Thyroid gland (tissue), 4 donors: ENCODE measurements at places on chromosomes 6 and 20.

GRCh38 chr6:167975458-167975857 is 22.0 kb upstream of the KIF25 start:
- no peaks in the 10 kb centered on the region for H3K27me3 ChIP-seq
- no peak for DNase-seq
- H3K27ac ChIP-seq: no peak overlapping the region
- H3K4me1 ChIP-seq: no peaks in the 10 kb centered on the region
- peaks cover 9% of the 10 kb centered on the region for H3K36me3 ChIP-seq

DNA sequence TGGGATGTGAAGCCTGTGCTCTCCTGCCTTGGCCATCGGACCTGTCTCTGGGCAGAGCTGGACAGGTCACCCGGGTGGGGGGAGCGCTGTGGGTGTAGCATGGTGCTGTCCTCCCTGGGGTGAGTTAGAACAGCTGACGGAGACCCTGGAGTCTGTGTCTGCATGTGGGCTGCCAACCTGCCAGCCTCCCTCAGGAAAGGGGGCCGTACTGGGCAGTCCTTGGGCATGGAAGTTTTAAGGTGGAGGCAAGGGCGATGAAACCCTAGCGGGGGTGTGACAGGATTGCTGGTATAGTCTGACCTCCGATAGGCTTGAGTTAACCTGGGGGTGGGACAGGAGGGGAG is 2.4 kb downstream of the SOX18 start:
- no peak overlapping the region for H3K4me3 ChIP-seq
- H3K36me3 ChIP-seq: peaks cover 4% of the 10 kb centered on the region
- DNase-seq: no peak
- H3K27me3 ChIP-seq: peaks cover 4% of the 10 kb centered on the region
- no peak overlapping the region for H3K27ac ChIP-seq

DNA sequence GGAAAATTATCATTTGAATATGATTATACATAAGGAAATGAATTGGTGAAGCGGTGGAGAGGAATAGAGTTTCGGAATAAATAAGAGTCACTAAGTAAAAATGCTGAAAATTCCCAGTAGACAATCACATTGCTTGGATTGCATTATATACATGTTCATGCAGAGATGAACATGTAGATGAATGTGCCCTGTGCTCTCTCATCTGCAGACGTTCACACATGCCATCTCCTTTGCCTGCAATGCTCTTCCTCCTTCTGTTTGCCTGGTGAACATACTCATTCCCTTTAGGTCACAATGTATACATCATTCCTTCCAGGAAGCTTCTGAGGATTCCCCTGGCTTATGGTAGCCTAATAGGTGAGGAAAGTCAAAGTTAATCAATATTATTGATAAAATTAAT is 17.9 kb downstream of the DCDC2 start:
- H3K27me3 ChIP-seq: no peaks in the 10 kb centered on the region
- no peak overlapping the region for H3K27ac ChIP-seq
- no peak for DNase-seq
- no peak overlapping the region for H3K4me3 ChIP-seq

- no peak overlapping the region for H3K4me3 ChIP-seq
- H3K27ac ChIP-seq: no peak overlapping the region
- DNase-seq: no peak
- peaks cover 4% of the 10 kb centered on the region for H3K4me1 ChIP-seq
These were observed 105.7 kb downstream of the SMLR1 start for GRCh38 chr6:130932921-130933320.

DNA sequence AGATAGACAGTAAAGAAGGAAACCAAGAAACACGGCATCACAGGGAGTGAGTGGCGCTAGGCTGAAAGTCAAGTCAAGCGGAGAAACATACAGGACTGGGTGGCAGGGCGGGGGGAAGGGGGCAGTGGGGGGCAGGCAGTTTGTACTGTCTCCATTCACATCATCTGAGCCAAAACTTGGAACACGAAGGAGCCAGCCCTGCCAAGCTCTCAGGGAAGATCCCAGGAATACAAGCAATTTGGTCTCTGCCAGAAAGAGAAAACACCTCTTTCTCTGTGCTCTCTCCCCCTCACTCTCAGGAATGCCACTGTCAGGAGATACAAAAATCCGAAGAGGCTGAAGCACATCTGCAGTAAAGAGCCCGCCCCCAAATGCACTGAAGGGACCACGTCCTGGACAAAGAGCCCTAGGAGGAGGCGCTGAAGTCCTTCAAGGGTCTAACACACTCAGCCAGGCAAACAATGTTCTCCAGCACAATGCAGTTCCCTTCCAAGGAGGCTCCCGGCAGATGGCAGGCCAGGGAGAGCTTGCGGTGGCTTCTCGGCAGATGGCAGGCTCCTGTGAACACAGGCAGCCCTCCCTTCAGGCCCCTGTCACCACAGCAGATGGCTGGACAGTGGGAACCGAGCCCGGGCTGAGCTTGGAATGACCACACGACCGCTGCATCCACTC is 90.0 kb downstream of the ATP9A start:
- H3K36me3 ChIP-seq: peaks cover 11% of the 10 kb centered on the region
- H3K27me3 ChIP-seq: no peaks in the 10 kb centered on the region

DNA sequence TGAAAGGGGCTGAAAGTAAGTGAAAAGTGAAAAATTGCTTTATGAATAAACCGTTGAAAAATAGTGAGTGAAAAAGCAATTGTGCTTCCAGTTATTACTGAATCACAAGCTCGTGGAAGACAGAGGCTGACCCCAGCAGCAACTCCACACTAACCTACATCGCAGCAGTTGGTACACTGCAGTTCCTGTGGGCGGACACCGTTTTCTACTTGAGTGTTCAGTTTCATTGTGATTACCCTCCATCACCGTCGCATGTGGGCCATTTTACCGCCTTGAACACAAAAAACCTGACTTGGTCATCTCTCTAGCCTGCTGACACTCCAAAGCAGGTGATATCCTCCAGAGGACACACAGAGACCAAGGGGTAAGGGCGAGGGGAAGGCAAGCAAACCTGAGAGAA is 28.4 kb downstream of the PRDM1 start:
- peaks cover 12% of the 10 kb centered on the region for H3K4me1 ChIP-seq
- no peaks in the 10 kb centered on the region for H3K27me3 ChIP-seq
- H3K36me3 ChIP-seq: no peaks in the 10 kb centered on the region
- no peak overlapping the region for H3K4me3 ChIP-seq

DNA sequence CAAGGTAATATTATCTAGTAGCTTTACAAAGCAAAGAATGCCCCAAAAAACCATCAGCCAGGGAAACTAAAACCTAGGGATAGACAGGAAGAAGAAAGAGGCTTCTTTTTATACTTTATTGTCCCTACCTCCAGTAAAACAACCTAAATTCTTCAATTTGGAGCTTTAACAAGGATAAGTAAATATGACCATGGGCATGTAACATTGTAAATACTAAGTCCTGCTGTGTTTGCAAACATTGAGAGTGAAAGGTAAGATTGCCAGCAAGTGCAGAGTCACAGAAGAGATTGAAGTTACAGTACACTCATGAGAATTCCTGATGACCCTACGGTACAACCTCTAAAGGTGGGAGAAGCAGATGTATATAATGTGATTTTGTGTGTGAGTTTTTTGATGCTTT is 117.2 kb downstream of the FOXO3 start:
- no peak overlapping the region for H3K4me3 ChIP-seq
- no peaks in the 10 kb centered on the region for H3K36me3 ChIP-seq
- no peak for DNase-seq
- H3K4me1 ChIP-seq: peaks cover 27% of the 10 kb centered on the region

DNA sequence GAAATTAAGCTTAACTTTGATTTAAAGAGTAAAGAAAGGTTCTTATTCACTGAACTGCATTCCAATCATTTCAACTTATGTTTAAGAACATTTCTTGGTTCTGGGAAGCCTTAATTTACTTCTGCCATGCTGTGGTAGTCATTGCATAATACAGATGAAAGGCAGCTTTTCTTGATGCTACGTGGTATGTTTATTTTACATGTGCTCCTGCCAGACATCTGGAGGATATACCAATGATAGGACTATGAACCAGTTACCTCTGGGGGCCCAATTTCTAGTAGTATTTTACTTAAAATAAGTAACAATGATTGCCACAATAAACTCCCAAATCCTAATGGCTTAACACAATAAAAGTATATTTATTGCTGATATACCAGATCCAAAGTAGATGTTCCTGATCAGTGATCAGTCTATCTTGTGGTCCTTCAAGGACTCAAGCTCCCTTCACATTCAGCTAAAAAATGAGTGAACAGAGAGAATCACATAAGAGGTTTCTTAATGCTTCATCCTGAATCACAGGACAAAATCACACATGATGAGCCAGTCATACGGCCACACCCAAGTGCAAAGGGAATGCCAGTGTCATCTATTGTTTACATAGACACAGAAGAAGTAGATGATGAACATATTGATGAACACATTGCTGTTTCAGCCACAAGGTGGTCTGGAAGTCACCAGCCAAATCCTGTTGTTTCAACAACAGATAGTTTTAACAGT is 56.5 kb upstream of the CCN2 start:
- no peaks in the 10 kb centered on the region for H3K4me1 ChIP-seq
- no peak overlapping the region for H3K4me3 ChIP-seq
- no peak overlapping the region for H3K27ac ChIP-seq
- no peak for DNase-seq

DNA sequence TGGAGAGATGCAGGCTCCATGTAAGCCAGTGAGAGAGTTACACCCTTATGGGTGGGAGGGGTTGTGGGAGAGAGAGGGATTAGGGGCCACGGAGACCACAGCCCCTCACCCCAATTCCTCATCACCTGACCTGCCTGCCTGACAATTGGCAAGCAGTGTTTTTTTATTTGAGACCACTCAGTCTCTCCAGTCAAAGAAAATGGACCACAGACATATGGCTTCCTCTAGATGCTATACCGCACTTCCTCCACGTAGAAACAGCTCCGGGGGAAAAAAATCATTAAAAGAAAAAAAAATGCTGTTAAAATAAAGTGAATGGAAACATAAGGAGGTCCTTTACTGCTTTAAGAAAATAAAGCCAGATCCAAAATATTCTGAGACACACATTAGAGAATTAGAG is 152.7 kb downstream of the MYLK4 start:
- H3K27me3 ChIP-seq: no peaks in the 10 kb centered on the region
- no peaks in the 10 kb centered on the region for H3K36me3 ChIP-seq
- no peaks in the 10 kb centered on the region for H3K4me1 ChIP-seq
- no peak overlapping the region for H3K4me3 ChIP-seq
- DNase-seq: no peak

GRCh38 chr6:14766391-14766994 is 479.4 kb upstream of the JARID2 start:
- H3K27me3 ChIP-seq: no peaks in the 10 kb centered on the region
- H3K4me3 ChIP-seq: no peak overlapping the region
- no peaks in the 10 kb centered on the region for H3K4me1 ChIP-seq
- no peak for DNase-seq
- H3K27ac ChIP-seq: no peak overlapping the region
- no peaks in the 10 kb centered on the region for H3K36me3 ChIP-seq

DNA sequence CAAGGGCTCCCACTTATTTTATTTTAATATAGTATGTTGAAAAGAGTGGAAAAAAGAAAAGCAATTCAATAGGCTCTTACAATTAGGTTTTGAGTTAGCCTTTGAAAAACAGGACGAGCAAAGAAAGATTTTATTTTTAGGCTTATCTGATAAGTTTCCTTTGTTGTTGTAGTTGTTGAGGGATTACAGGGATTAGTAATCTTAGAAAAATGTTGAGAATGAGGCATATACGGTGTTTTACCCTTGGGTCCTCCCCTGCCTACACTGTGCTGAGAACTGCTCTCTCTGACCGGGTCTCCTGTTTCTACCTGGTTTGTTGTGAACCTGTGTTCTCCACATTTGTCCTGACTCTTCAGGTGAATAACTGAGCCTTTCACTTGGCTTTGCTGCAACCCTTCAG is 16.7 kb downstream of the TRAPPC3L start:
- no peak overlapping the region for H3K27ac ChIP-seq
- no peak overlapping the region for H3K4me3 ChIP-seq
- H3K36me3 ChIP-seq: no peaks in the 10 kb centered on the region
- H3K4me1 ChIP-seq: peaks cover 5% of the 10 kb centered on the region

DNA sequence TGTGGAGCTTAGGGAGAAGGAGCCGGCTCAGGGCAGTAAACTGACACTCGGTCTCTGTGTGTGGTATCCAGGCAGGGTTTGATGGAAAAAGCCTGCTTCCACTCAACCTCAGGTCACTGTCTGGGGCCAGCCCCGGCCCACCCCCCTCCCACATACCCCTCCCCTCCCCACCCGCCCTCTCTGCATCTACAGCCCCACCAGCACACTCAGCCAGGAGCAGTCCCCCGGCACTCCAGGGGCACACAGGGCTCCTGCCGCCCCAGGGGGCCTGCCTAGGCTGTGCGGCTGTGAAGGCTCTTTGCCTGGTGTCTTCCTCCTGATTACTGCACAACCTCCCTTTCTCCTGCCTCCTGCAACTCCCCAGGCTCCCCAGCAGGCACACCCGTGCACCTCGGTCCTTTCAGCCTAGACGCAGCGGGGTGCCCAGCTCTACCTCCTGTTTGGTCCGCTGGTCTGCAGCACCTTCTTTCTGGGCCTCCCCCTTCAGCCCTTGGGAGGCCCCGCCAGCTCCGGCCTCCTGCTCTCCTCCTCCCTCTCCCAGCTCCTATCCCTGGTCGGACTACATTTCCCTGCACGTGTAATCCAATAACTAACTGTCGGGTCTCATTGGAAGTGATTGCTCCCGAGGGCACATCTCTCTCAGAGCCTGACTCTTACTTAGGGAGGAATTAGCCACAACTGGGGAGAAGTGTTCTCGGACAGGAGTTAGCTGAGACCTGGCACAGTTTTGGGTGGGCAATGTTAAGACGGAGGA is 1.3 kb upstream of the FOXF2 start:
- H3K27ac ChIP-seq: no peak overlapping the region
- no peaks in the 10 kb centered on the region for H3K36me3 ChIP-seq

GRCh38 chr6:69072796-69073195 is 437.7 kb downstream of the ADGRB3 start:
- no peaks in the 10 kb centered on the region for H3K27me3 ChIP-seq
- DNase-seq: no peak
- no peaks in the 10 kb centered on the region for H3K4me1 ChIP-seq
- H3K27ac ChIP-seq: no peak overlapping the region
- no peak overlapping the region for H3K4me3 ChIP-seq

- no peak overlapping the region for H3K4me3 ChIP-seq
- no peaks in the 10 kb centered on the region for H3K27me3 ChIP-seq
- no peaks in the 10 kb centered on the region for H3K4me1 ChIP-seq
- H3K36me3 ChIP-seq: no peaks in the 10 kb centered on the region
These were observed 1288.1 kb upstream of the MAP3K7 start for GRCh38 chr6:91874971-91875370.

GRCh38 chr6:136439514-136440190 is 110.6 kb downstream of the MAP7 start:
- no peak overlapping the region for H3K27ac ChIP-seq
- DNase-seq: no peak
- H3K4me1 ChIP-seq: peaks cover 6% of the 10 kb centered on the region

- H3K27ac ChIP-seq: no peak overlapping the region
- no peaks in the 10 kb centered on the region for H3K4me1 ChIP-seq
- H3K36me3 ChIP-seq: no peaks in the 10 kb centered on the region
- no peaks in the 10 kb centered on the region for H3K27me3 ChIP-seq
These were observed 75.4 kb downstream of the GRM4 start for GRCh38 chr6:34070315-34071135.

DNA sequence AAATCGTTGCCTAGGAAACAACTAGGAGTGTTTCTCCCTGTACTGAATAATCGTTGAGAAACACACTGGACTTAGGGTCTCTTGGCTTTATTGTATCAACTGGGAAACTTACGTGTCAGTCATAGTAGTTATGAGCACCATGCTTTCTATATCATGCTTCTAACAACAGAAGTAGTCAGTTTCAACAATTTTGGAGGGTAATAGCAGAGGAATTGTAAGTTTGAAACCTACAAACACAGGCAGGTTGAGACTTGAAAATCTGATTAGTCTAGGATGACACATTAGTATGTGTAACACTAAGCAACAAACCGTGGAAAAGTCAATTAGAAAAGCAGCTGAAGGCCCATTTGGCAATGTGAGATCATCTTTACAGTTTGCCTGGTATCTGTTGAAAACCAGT is 43.9 kb upstream of the FABP7 start:
- H3K36me3 ChIP-seq: no peaks in the 10 kb centered on the region
- H3K27ac ChIP-seq: no peak overlapping the region
- no peaks in the 10 kb centered on the region for H3K27me3 ChIP-seq
- no peak for DNase-seq
